ENCODE measurements at places on chromosomes 16 and 17.

DNA sequence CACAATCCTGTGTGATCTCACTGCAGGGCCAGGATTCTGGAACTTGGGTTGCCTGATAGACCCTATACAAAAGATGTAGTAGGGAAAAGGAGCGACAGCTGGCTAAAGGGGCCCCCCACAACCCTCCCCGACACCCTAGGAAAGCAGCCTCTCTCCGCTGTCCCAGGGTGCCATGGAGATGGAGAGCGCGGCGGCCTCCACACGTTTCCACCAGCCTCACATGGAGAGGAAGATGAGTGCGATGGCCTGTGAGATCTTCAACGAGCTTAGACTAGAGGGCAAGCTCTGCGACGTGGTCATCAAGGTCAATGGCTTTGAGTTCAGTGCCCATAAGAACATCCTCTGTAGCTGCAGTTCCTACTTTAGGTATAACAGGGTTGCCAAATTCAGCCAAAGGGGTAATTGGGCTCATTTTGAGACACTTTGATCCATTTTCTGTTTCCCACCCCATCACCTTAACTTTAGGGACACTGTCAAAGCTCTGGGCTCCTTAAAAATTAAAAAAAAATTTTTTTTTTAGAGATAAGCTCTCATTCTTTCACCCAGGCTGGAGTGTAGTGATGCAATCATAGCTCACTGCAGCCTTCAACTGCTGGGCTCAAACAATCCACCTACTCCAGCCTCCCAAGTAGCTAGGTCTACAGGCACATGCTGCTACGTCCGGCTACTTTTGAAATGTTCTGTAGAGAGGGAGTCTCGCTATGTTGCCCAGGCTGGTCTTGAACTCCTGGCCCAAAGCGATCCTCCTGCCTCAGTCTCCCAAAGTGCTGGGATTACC lies at the start of gene KLHL10:
Gene KLHL10, plus strand, starts transcription at position 65 of the 778 bp plus-strand sequence. Its CDS starts 108 bp downstream, at position 173.
- no peak for DNase-seq

- no peak for DNase-seq
Measured at GRCh38 chr16:20683812-20684211, 13.7 kb downstream of the ACSM1 start.

DNA sequence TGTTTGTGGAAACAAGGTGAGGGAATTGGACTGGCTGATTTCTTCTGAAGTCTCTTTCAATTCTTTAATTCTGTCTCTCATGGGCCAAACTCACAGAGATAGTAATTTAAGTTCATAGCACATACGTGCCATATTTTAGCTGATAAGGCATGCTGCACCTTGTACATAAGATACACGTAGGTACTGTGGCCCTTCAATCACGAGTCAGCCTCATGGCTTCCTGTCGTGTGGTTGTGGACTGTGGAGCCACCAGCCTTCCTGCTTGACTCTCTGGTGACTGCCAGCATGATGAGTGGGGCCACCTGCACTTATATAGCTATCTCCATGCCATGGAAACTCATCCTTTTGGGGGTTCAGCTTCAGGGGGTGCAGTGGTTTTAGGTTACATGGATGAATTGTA lies 25.1 kb downstream of the KSR1 start:
- no peak for DNase-seq

DNA sequence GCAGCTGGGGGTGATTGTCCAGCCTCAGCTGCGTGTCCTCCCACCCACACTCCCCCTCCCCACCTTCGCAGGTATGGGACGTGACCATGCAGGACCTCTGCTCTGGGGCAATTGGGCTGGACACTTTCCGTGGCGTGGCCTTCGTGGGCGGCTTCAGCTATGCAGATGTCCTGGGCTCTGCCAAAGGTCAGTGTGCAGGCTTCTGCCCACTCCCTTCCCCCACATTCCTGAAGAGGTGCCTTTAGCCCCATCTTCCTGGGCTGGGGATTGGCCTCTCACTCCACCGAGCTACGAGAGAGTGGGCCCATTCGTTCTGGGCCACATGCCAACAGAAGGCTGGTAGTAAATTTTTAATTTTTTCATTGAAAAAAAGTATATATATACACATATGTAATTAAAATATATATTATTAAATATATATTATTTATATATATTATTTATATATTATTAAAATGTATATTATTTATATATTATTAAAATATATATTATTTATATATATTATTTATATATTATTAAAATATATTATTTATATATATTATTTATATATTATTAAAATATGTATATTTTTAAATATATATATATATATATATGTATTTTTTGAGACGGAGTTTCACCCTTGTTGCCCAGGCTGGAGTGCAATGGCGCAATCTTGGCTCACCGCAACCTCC lies 18.5 kb downstream of the PFAS start:
- DNase-seq = no peak

GRCh38 chr16:2511128-2511800 lies 2.5 kb upstream of the ATP6V0C start:
- no peak for DNase-seq

Measured in NCI-H2029 (cell line).